ENCODE measurements at places on chromosomes 2 and 18.
A peak's percentile ranks its signal among the peaks of the same experiment; 100 is the strongest.

GRCh38 chr2:164913640-164914350 lies 41.5 kb downstream of the SLC38A11 start:
- DNase-seq: peak; percentile 19

DNA sequence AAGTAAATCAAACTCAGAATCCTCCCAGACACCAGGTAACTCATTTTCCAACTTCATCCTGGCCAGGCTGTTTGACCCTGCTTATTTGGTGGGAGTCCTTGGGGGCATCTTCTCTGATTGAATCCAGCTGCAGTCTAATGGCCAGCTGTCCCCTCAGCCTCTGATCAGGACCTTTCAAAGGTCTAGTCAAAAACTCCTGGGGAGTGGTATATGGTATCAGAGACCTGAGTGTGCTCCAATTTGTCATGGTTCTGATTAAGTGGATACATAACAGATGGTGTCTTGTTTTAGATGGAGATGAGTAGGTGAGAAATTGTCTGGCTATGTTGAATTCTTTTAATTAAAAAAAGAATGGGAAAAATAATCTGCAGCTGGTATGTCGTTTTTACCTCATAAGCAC lies 842.6 kb upstream of the ACVR2A start:
- DNase-seq: no peak

DNA sequence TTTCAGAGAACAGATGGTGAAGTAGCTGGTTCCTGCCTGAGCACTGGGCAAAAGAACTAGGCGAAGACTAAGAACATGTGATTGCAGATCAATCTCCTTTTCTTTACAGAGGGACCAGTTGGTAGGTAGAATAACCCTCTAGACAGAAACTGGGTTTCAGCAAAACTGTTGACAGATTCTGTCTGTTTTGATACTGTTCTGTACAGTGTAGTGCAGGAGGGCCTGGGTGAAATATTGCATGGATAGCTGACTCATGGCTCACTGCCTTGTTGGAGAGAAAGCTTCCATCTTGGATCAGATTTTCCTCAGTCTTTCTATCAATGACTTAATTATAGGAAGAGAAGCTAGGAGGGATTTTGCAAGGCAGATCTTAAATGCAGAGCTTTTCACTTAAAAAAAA lies 95.8 kb downstream of the ZNF532 start:
- DNase-seq: no peak

DNA sequence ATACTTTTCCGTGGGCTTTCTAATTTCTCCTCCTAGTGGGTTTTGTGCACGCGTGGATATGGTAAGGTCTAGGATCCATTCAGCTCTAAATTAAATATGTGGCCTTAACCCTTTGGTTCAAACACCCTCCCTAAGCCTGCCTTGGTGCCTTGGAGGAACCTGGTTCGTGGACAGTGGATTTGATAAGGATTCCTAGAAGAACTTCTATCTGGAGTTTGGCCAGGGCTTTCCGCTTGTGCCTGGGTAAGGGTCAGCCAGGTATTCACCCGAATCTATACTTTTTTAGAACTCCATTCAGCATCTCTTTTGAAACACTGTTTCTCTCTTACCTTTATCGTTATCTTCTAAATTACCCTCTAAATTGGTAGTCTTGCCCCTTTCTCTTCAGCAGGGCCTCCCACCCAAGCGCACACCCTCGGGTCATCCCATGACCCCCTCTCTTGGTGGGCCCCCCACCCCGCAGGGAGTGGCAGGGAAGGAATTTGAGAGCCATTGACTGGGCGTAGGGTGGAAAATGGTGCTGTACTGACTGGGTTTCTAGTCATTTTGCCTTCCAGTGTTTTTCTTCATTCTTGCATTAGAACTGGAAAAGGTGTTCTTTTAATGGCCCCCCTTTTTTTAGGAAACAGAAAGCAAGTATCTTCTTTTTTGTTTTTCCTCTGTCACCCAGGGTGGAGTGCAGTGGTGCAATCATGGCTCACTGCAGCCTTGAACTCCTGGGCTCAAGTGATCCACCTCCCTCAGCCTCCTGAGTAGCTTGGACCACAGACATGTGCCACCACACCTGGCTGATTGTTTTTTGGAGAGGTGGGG lies 1.8 kb downstream of the SOCS6 start:
- DNase-seq: no peak

GRCh38 chr2:166765141-166765540 lies 123.1 kb upstream of the XIRP2 start:
- no peak for DNase-seq

- DNase-seq: peak; percentile 19
Observed at GRCh38 chr2:69789772-69790600, 39.5 kb upstream of the GMCL1 start.

Measured in fibroblast of skin of abdomen (primary cell).